ENCODE measurements at places on chromosomes 2 and 18.

DNA sequence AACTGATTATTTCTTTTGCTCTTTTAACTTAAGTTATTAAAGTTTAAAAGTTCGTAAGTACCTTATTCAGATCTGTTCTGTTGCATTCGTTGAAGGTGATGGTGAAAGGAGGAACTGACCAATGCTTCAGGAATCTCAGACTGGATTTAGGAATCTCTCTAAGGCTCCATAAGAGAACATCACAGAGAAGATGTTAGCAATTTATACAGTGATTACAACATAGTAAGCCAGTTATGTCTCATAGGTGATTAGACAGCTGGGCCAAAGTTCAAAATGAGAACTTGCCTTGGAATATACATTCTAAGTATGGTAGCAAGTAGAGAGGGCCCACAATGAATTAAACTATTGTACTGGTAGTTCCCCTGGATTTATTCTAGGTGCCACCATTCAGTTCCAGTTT lies 3.2 kb downstream of the MARS2 start:
- no peak for DNase-seq

DNA sequence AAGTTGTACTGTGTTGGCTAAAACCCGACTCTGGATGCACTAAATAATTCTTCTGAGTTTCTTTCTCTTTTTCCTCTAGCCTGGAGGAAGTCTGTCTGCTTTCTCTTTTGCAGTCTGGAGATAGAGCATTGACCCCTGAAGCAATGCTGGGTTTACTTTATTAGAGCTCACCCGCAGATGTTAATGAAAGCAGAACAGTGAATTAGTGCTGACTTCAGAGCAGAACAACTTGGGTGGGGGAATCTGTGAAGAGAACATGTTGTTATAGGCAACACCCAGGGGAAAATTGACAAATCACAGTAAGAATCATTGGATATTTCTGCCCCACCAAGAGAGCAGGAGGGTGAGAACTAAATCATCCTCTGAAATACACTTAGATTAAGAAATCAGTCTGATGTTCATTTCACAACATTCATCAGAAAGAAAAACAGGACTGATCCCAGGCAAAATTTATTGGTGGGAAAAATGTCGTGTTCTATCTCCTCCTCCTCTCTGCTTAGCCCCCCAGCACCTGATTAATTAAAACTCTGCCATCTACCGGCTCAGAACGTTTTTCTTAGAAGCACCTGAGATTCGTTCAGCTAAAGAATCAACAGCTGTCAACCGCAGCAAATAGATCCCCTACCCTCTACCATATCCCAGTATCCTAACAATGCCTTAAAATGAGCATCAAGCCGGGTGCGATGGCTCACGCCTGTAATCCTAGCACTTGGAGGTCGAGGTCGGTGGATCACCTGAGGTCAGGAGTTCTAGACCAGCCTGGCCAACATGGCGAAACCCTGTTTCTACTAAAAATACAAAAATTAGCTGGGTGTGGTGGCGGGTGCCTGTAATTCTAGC lies 165.1 kb downstream of the FMNL2 start:
- no peak for DNase-seq

DNA sequence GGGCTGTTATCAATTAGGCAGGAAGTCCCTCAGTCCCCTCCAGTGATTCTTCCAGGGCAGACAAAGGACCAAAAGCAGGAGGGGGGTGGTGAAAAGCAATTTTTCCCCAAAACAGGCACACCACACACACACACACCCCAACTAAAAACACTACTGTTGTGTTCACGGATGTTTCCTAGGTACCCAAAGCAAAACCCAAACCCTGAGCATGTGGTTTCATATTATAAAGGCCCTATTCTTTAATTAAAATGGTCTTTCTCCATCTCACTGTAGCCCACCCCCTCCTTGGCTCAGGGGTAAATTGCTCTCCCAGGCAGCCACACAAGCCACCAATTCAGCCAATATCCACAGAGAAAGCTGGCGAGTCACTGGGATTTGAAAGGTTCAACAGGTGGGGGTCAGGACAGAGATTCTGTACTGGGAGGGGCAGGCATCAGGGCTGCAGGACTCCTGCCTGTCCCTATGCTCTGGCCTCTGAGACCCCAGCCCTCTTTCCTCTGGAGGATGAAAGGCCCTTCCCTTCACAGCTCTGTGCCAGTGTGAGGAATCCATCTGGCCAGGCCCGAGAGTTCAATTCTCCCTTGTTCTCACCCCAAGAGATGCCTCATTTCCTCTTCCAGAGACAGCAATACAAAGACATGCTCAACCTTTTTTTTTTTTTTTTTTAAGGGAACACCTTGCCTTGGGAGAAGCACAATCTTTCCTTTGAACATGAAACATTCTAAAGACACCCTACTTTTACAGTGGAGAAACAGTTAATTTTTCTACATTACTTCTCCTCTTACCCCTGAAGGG lies 43.6 kb downstream of the SPRED2 start:
- no peak for DNase-seq

DNA sequence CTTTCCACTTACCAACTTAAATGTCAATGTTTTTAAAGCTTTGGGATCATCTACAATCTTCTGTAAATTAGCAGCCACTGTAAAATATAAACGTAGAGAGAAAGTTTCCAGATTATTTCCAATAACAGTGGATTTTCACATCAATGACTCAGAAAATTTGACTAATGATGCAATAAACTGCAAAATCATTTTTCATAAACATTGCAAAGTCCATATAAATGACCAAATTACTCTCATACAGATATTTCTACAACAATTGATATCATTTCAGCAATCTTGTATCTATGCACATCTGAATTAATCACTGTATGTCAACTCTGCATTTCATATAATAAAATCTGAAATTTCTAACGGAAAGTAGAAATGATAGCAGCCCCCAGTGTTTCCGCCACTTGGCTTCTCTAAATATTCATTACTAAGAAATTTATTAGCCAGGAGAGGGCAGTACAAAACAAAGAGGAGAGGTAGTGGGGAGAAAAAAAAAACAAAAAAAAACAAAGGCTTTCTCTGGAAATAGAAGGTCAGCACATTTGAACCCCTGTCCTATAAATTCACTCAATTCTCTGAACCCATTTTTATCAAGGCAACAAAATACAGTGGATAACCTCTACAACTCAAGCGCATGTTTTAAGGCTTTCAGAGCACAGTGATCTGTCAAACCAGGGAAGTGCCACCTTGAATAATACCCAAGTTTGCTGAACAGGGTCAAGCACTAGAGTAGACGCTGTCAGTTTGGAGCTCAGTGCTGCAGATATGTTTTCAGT lies 282.6 kb downstream of the STK39 start:
- DNase-seq = no peak

DNA sequence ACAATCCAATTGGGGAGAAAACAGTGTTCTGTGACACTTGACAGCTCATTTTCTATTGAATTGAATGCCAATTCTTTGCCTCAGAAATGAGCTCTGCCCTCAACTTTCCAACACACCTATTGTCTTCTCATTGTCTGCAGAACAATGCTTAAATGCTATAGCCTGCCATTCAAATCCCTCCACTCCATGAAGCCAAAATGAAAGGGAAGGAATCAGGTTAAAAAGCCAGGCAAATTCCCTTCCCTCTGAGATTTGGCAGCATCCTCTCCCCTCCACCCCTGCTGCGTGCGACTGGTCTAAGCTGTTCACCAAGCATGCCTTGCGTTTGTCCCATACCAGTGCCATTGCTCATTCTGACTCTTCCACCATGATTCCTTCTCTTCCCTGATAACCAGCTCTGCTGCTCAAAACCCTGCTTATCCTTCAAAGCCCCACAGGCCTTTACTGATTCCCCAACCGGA lies 32.4 kb upstream of the TMEM131 start:
- no peak for DNase-seq

DNA sequence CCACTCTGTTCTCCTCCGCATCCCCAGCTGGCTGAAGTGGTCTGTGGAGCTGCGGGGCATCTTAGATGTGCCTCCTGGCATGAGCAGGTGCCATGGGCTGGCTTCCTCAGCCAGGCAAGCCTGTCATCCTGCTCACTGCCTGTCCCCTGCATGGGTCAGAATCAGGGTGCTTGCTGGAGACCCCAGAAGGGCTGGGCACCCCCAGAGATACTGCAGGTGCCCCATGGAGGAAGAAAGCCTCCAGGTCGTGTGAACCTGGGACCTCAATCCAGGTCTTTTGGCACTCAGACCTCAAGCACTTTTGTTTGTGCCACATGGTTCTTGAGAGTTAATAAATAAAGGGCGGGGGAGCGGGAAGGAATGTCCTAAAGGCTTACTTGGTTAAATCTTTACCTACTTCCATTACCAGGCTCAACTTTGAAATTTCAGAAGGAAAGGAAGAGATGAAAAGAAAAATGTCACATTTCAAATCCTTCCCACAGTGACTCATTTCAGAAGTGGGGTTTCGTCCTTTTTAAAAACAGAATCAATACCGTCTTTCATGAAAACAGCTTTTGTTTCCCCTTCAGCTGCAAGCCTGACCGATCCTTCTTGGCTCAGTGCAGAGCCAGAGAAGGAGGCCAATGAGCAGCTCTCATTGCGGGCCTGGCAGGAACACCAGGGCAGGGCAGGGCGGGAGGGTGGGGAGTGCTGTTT lies 69.9 kb downstream of the RHOB start:
- no peak for DNase-seq

DNA sequence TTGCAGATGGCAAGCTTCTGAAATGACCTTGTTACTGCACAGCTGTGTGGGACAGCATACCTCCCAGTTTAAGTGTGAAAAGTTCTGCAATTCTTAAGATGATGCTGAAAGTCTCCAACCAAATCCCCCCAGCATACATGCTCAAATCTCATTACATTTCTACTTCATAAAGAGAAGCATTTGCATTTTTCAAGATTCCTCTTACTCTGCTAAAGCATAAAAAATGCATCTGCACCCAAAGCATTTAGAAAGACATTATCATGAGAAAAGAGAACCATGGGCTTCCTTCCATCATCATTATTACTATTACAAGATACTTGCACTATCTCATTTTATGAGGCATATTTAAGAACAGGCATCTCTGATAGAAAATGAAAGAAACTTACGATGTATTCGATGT lies 236.9 kb upstream of the REV1 start:
- DNase-seq = no peak

DNA sequence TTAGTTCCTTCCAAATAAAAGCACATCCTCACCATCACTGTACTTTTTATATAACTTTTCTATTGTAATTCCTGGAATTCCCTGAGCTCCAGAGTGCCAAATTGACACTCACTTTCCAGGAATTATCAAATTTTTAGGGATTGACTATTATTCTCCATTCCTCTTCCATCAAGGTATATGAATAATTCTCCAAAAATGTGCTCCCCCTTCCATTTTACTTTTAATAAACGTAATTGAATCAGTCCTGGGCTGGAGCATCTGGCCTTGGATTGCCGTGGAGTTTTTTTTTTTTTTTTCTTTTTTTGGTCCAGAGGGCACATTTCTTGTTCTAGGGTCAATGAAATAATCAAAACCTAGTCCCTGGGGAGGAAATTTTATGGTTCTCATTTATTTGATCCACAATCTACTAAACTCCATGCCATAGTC lies 304.3 kb downstream of the CDCA7 start:
- no peak for DNase-seq

DNA sequence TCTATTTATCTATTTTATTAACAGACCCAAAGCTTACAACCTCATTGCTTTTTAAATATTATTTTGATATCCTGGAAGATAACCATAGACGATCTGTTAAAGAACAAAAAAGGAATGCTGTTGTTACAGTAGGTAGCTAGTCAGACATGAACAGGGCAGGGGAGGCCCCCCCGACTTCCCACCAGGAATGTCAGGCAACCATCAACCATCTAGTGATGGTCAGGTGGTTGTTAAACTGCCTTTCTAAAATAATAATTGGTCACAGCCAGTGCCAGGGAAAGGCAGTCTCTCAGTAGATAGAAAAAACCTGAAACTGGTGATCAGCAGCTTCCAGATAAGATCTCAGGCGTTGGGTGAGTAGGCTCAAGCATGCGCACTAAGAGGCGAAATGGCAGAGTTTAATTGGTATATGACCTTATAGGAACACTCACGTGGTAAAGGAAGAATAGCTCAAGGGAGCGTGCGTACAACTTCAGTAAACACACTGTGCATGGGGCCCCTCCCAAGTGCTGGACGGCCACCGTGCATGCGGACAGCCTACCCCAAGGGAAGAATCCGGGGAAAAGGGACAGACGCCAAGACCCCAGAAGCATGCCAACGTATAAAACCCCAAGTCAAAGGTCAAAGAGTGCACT lies 32.5 kb upstream of the CCL20 start:
- DNase-seq = no peak

- no peak for DNase-seq
These were observed 258.9 kb upstream of the TRIB2 start for GRCh38 chr2:12457831-12458230.

- DNase-seq = no peak
These were observed 3.0 kb downstream of the SIX2 start for GRCh38 chr2:45006041-45006941.

DNA sequence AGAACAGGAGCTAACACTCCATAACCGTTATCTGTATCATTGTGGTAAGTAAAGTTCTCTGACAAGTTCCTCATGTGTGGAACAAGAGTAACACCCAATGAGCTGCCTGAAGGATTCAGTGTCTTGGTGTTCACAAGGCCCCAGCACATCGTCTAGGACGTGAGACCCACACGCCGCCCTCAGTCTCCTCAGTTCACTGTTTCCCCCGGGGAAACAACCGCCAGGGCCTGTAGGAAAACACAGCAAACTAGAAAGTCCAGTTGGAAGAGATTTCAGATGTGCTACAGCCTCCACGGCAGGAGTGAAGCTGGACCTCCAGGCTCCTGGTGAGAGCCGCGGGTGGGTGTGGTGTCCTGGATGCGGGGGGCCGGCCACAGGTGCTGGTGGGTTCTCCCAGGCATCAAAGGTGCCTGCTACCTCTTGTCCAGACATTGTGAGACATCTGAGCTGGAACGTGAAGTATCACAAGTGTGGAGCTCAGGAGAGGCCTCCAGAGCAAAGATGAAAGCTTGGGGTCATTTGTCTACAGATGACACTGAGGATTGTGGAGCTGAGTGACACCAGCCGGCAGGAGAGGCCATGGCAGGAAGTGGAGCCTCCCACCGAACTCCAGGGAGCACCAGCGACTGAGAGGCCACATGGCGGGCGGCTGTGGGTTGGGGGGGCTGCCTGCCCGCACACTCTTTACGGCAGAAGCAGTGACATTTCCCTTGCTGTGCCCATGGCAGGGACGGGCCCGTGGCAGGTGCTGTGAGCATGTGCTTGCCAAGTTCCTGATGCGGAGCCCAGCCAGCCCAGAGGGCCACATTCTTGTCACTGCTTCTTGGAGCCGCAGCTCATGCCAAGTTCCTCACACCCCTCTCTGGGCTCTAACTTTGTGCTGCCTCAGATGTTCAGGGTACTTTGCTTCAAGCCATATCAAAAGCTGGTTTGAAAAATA lies 131.2 kb downstream of the TMEM18 start:
- no peak for DNase-seq

DNA sequence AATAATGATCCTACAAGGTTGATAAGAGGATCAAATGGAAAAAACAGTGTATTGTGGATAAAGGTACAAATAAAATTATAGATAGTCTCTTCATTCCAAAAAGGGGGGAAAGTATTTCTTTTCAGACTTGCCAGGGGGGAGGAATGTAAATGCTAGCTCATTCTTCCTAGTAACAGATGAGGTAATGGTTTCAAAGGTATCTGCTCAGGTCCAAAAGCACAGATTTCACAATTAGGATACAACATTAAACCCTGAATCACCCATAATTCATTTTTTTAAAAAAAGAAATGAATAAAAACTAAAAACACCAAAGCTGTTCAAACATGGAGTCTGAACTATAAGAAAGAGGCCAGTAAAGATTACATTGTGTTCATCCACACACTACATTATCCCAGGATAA lies 142.0 kb downstream of the ATAD2B start:
- DNase-seq = no peak

- no peak for DNase-seq
These were observed 51.0 kb upstream of the EML4 start for GRCh38 chr2:42117923-42118753.
